HTR-8/SVneo (cell line): ENCODE measurements at places on chromosomes 7 and 10.

GRCh38 chr7:1073142-1073977 lies 14.6 kb upstream of the GPER1 start:
- no peak for DNase-seq

DNA sequence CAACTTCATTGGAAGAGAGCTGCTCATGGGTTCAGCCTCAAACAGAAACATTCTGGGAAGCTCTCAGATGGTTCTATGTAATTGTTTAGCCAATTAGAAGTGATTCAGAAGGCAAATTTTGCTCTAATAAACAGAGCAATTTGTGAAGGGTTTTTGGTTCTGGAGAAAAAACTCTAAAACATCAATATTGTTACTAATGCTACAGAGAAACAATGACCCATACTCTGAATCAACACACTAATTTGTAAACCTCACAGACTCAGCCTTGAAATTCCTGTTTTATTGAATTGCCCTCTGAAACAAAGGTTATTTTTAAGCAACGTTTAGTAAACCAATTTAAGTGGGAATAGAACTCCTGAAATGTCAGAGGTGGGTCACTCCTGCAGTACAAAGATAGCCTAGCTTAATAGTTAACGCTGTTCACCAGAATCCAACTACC lies 171.6 kb upstream of the SVIL start:
- DNase-seq: no peak

- DNase-seq: peak; percentile 9
Observed at GRCh38 chr10:62492012-62492869, 118.1 kb downstream of the ZNF365 start.

- DNase-seq: no peak
Observed at GRCh38 chr10:75408509-75408875, 6.9 kb upstream of the ZNF503 start.

DNA sequence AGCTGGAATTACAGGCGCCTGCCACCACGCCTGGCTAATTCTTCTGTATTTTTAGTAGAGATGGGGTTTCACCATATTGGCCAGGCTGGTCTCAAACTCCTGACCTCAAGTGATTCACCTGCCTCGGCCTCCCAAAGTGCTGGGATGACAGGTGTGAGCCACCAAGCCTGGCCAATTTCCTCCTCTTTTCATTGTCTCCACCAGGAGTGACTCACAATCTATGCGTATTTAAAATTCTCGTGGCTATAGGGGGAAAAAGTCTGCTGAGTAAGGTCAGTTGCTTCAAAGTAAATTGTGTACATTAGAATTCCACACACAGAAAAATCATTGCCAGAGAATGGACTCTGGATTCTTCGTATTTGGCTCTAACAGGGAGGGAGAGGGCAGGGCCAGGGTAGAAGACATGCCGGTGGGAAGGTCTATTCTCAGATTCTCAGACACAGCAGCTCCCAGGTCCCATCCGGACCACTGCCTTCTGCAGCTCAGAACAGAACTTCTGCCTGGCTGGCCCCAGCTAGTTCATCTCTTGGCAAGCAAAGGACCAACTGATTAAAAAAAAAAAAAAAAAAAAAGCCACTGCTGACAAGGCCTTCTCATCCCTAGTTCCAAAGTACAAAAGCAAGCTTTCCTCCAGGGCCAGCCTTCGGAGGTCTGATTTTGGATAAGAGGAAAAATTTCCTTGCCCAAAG lies 22.2 kb downstream of the PSPH start:
- DNase-seq: no peak

GRCh38 chr10:28202941-28203352 lies 99.9 kb downstream of the MPP7 start:
- peak; percentile 50 for DNase-seq

GRCh38 chr10:75801661-75802060 lies 370.2 kb downstream of the LRMDA start:
- DNase-seq: no peak

DNA sequence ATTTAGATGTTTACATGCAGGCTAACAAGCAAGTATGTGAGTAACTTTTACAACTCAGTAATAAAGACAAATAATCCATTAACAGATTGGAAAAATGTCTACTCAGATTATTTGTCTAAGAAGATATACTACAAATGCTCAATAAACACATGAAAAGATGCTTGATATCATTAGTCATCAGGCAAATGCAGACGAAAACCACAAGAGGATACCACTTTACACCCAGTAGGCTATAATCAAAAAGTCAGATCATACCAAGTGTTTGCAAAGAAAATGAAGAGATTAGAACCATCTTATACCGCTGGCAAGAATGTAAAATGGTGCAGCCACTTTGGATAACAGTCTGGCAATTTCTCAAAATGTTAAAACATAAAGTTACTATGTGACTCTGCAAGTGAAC lies 84.1 kb downstream of the MALSU1 start:
- DNase-seq: no peak

- no peak for DNase-seq
Observed at GRCh38 chr7:150917969-150918368, 60.2 kb downstream of the KCNH2 start.

- no peak for DNase-seq
Observed at GRCh38 chr7:135571834-135572233, 14.1 kb downstream of the NUP205 start.

GRCh38 chr7:30915005-30915601 lies 3.5 kb downstream of the AQP1 start:
- DNase-seq: no peak

DNA sequence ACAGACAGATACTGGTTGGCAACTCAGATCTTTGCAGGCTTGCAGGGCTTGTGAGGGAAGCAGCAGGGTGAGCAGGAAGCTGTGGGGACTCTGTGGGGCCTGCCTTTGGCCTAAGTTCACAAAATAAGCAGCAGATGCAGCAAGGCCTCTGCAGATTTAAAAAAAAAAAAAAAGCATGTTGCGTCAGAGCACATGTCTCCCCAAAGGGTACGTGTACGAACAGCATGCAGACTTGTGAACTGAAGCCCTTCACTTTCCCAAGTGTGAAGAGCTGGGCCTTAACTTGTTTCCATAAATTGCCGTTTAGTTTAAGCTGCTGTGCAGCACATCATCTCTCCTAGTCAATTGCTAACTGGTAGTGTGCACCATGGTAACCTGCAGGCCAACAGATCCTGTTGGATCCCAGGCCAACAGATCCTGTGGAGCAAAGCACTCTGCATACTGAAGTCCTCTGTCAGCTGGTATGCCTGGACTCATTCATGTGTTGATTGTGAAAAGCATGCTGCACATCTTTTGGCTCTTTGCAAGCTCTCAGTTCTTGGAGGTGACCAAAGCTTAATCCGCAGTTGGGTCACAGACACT lies 10.8 kb upstream of the XPNPEP1 start:
- DNase-seq: no peak

DNA sequence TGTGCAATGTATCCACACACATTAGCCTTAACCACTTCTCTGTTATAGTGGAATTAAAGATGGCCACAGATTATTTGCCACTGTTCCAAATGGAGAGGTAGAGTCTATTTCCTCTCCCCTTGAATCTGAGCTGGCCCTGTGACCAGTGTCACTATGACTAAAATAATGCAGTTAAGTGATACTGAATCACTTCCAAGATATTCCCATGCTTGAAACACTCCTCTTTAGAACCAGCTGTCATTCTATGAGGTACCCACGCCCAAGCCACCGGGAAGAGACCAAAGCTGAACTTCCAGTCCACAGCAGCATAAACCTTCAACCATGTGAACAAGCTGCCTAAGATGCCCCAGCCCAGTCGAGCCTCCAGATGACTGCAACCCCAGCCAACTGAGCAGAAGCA lies 2.1 kb upstream of the DHX32 start:
- no peak for DNase-seq

DNA sequence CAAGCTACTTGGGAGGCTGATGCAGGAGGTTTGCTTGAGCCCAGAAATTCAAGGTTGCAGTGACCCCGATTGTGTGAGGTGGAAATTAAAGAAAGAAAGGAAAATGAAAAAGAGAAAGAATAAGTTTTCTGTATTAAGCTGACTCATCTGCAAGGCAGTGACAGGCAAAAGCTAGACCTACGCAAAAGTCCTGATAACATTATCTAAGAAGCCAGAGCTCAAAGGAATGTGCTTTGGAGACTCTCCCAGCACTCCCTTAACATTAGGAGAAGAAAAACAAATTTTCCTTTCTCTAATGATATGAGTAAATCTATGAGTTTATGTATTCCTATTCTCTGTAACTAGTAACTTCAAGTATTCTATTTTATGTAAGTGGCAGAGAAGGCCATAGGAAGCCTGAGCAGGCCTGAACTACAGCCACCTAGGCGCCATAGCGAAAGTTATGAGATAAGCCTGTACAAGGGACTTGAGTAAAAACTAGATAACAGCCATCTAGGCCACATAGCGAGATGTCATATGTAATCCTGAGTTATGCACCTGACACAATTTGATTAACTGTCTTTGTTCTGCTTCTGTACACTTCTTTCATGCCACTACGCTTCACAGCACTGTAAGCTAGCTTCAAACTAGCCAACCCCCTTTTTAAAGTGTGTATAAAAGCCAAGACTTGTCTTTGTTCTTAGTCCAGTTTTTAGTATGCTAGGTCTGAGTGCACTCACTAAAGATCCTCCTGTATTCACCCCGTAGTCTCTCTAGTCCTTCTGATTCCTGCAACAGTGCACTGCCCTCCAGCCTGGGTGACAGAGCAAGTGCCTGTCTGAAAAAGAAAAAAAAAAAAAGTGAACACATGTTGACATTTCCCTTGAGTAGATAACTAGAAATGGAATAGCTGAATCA lies 9.4 kb upstream of the ZWINT start:
- DNase-seq: no peak

GRCh38 chr10:49139028-49139845 lies 5.4 kb upstream of the FAM170B start:
- no peak for DNase-seq

DNA sequence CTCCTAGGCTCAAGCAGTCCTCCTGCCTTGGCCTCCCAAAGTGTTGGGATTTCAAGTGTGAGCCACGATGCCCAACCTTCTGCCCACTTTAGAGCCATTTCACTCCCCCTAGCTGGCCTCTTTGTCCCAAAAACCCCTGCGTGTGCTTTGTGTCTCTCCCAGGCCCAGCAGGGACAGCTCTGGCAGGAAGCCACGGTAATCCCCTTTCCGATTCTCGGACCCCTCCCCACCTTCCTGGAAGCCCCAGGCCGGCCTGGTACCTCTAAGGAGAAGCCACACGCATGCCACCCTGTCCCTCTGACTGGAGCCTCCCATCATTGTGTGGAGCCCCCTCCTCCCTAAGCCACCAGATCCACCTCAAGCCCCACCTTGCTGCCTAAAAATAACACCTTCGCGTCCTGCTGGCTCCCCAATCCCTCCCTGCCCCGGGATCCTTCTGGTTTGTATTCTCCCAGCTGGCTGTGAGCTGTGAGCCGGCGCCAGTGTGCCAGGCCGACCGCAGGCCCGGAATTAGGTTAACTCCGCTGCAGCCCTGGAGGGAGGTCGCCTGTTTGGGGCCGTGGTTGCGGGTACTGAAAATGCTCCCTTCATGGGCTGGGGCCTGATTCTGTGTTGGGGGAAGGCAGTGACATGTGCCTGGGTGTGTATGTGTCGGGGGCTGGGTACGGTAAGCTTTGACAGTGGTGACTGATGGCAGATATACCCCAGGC lies 16.4 kb upstream of the SRRM3 start:
- DNase-seq: no peak

DNA sequence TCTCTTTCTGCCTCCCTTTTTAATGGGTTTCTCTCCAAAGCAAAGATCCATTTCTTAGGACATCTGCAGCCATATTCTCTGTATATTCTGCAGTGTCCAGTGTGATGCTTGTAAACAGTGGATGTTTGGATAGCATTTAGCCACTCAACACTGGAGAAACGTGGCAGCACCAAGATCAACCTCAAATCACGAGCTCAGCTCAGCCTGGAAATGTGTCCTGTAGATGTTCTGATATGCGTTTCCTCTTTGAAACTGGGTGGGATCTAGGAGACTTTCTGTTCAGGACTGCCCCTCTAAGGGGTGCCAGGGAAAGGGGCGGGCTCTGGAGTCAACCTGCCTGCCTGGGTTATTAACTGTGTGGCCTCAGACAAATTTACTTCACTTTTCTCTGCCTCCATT lies 91.2 kb downstream of the NHLRC2 start:
- DNase-seq: no peak

- DNase-seq: no peak
Observed at GRCh38 chr7:34330308-34330707, 327.7 kb upstream of the NPSR1 start.

GRCh38 chr10:89975771-89976170 lies 274.4 kb downstream of the KIF20B start:
- no peak for DNase-seq

DNA sequence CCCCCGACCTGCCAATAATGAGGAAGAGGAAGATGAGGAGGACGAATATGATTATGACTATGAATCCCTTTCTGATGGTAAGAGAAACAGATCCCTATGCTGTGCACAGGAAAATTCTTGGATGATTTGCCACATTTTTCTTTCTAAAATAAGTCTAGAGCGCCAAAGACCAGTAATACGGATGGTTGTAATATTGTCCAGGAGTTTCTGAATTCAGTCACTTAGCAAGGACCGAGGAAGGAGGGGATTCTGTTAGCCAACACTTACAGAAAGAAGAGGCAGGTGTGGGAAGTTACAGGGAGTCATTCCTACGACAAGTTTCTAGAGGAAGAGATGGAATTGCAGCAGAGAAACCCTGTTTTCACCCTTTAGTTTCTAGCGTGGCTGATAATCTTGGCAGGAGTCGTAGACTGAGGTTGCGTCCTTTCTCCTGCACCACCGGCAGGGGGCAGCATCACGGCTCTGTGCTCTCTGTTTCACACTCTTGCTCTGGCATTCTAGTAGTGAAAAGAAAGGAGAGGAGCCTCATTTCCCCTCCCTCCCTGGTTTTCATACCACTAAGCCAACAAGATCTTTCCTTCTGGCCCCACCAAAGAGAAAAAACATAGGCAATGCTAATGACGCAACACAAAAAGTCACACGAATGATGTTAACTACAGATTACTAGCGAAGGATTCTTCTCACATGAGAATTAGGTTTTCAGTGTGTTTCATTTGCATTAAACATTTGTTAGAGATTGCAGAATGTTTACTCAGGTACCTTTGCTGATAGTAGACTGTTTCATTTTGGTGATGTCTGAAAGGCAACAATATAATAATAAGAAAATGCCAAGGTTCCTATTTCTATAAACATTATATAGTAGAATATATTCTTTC lies 82.7 kb downstream of the NOC3L start:
- DNase-seq: peak; percentile 57

DNA sequence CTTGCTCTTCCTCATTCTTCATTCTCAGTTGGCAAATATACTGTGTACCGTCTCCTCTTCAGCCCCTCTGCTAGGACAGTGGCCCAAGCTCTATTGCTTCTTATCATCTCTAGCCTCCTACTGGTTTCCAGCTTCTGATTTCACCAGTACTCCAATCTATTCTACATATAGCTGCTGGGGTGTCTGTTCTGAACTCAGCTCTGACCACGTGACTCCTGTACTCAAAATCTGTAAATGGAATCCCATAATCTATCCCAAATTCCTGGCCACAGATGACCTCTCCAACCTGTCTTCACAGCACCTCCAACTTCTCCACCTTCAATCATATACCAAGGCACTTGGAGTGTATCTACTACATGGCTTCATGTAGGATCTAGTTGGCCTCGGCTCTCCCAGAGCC lies 152.9 kb downstream of the NRCAM start:
- DNase-seq: no peak
